ENCODE measurements at places on chromosomes 16 and 17. TPM values are rescaled to one million over a fixed set of nuclear protein-coding genes. Genes with fewer than 3 reads are reported as not detected.
A peak's percentile ranks its signal among the peaks of the same experiment; 100 is the strongest.

GRCh38 chr16:48576927-48577326, 33.1 kb downstream of the N4BP1 start:
- DNase-seq, result no peak
- no peaks in the 10 kb centered on the region for H3K27me3 ChIP-seq
- H3K36me3 ChIP-seq, result no peaks in the 10 kb centered on the region

DNA sequence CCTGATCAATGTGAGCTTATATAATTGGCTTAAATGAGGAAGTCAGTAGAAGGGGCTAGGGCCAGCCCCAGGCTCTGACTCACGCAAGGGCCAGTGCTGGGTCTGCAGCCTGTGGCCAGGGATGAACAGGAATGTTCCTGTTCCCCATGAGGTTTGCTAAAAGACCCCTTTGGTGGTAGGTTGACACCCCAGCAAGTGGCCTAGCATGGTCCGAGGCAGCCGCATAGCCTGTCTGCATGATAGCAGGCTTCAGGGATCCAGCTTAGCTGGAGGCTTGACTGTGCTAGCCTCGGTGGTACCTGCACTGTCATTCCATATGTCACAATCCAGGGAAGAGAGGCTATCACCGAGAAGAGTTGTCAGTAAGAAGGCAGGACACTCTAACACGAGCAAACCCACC, 23.5 kb downstream of the TRIM25 start:
- peaks cover 34% of the 10 kb centered on the region for H3K36me3 ChIP-seq
- H3K27me3 ChIP-seq, result no peaks in the 10 kb centered on the region
- DNase-seq, result no peak
- H3K4me1 ChIP-seq, result no peaks in the 10 kb centered on the region
- H3K27ac ChIP-seq, result no peak overlapping the region

GRCh38 chr17:1490643-1491442, 1.6 kb downstream of the MYO1C start:
- H3K4me1 ChIP-seq, result peaks cover 75% of the 10 kb centered on the region
- H3K4me3 ChIP-seq, result peak overlapping the region; percentile 68
- H3K27me3 ChIP-seq, result no peaks in the 10 kb centered on the region

GRCh38 chr16:58499092-58499511, 841 bp upstream of the NDRG4 start:
- H3K27ac ChIP-seq, result no peak overlapping the region
- H3K27me3 ChIP-seq, result no peaks in the 10 kb centered on the region

DNA sequence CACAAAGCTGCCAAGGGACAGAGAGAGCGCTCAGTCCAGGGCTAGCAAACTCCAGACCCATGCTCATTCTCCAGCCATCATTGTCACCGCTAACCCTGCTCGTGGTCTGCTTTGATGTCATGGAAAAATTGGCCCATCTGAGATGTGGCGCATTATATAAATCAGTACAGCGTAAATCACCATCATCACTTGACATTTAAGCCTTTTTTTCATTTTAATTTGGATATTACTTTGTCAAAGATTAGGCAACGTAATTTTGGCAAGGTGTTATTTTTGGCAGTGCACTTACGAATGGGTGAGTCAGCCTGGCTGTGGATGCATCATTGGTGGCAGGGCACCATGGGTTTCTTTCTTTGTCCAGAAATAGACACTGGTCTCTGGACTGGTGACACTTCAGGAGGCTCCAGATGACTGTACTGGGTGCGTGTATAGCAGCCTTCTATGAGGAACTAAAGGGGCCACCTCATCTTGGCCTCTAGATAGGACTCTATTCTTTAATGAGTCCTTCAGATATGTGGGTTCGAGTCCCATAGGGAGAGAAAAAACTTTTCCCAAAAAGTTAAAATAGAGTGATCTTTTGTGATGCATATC, 166.3 kb downstream of the MSI2 start:
- no peak overlapping the region for H3K27ac ChIP-seq
- peaks cover 13% of the 10 kb centered on the region for H3K4me1 ChIP-seq
- H3K4me3 ChIP-seq, result no peak overlapping the region
- H3K27me3 ChIP-seq, result no peaks in the 10 kb centered on the region

- H3K27ac ChIP-seq, result no peak overlapping the region
- no peaks in the 10 kb centered on the region for H3K27me3 ChIP-seq
- no peak overlapping the region for H3K4me3 ChIP-seq
- DNase-seq, result no peak
- H3K36me3 ChIP-seq, result no peaks in the 10 kb centered on the region
Observed at GRCh38 chr17:46877466-46877865, 26.1 kb downstream of the WNT9B start.

DNA sequence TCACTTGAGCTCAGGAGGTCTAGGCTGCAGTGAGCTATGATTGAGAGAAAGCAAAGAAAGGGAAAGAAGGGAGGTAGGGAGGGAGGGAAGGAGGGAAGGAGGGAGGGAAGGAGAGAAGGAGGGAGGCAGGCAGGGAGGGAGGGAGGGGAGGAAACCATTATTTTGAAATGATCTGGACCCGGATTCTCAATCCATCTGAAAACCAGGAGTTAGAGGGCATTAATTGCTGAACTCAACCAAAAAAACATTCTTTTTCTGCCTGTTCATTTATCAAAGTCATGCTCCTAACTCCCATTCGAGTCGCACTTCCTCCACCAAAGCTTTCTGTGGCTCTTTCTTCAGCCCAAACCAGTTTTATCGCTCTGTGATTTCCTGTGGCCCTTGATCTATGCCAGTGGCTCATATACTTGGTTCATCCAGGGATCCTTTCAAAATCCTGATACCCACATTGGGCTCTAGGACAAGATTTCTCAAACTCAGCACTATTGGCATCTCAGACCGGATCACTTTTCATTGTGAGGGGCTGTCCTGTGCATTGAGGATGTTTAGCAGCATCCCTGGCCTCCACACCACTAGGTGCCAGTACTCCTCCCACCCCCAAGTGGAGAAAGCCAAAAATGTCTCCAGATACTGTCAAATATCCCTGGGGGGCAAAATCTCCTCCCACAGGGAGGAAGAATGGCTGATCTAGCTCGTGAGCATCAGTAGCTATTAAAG, 38.2 kb downstream of the CMTM4 start:
- DNase-seq, result no peak
- no peaks in the 10 kb centered on the region for H3K36me3 ChIP-seq
- no peaks in the 10 kb centered on the region for H3K27me3 ChIP-seq
- H3K4me1 ChIP-seq, result peaks cover 56% of the 10 kb centered on the region

- H3K4me1 ChIP-seq, result peaks cover 9% of the 10 kb centered on the region
- H3K36me3 ChIP-seq, result no peaks in the 10 kb centered on the region
- no peak overlapping the region for H3K27ac ChIP-seq
- no peaks in the 10 kb centered on the region for H3K27me3 ChIP-seq
- no peak overlapping the region for H3K4me3 ChIP-seq
Observed at GRCh38 chr16:4353675-4354074, 2.6 kb upstream of the PAM16 start.

GRCh38 chr16:69036399-69037091, 68.9 kb upstream of the HAS3 start:
- H3K4me1 ChIP-seq, result peaks cover 22% of the 10 kb centered on the region
- peak overlapping the region; percentile 48 for H3K27ac ChIP-seq
- H3K4me3 ChIP-seq, result no peak overlapping the region

DNA sequence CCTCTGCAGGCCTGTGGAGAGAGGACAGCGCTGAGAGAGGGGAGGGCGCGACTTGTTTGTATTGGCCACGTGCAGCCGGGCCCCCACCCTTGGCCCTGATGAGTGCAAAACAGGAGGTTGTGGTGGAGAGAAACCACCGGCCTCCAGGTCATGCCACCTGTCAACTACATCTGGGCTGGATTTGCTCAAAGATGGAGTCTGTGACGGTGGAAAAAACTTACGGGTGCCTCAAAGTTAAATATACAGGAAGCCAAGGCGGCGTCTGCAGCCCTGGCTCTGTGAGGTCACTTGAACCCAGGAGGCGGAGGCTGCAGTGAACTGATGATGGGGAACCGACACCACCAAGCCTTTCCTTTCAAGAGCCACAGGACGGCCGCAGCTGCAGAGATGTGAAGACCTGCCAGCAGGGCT, 15.7 kb downstream of the C16orf74 start:
- no peaks in the 10 kb centered on the region for H3K27me3 ChIP-seq
- H3K4me3 ChIP-seq, result no peak overlapping the region
- no peaks in the 10 kb centered on the region for H3K36me3 ChIP-seq
- H3K4me1 ChIP-seq, result no peaks in the 10 kb centered on the region

Gene CD79B
- not detected for total RNA-seq

Gene FSCN2
- total RNA-seq, result 20.7 TPM

Gene TBC1D3G
- not detected for total RNA-seq

Gene P2RX1
- total RNA-seq, result not detected

Gene ITGB4
- total RNA-seq, result 26.3 TPM

All from thyroid gland (tissue), 4 donors.